Germinal center (tissue), 1 donor: ENCODE measurements at places on chromosomes 6 and 20.

- DNase-seq: no peak
Observed at GRCh38 chr6:130034378-130035146, 16.2 kb downstream of the L3MBTL3 start.

- no peak for DNase-seq
Observed at GRCh38 chr6:20797597-20797996, 263.3 kb downstream of the CDKAL1 start.

DNA sequence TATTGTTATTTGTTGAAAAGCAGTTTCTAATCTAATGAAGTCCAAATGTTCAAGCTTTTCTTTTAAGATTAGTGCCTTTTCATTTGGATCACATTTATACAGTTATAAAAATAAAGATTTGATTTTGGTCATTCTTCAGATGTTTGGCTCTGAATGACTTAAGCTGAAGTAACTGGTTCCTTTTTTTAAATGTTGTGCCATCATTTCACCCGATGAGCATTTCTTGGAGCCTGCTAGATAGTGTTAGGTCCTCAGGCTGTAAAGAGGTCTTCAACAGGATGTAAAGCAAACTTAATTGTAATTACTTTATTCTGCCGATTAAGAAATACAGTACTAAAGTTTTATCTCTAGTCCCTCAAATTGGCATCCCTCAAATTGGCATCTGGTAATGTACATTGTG, 41.2 kb upstream of the ASIP start:
- DNase-seq: no peak

DNA sequence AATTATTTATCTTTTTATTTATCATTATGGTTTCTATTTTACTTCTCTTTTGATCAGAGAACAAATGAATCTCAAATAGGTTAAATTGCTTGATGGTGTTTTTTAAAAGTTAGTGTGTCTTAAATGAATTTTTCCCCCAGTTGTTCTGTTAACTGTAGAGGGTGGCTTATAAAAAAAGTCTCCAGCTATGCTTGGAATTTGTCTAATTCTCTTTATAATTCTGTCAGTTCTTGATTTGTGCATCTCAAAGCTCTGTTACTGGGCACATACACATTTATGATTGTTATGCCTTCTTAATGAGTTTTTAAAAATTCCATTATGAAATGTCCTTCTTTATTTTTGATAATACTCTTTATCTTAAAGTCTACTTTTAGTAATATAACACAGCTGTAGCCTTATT, 58.0 kb downstream of the LIN28B start:
- DNase-seq: no peak

- no peak for DNase-seq
Observed at GRCh38 chr20:54083459-54083858, 13.1 kb upstream of the BCAS1 start.

- DNase-seq: no peak
Observed at GRCh38 chr6:106913111-106913510, 61.4 kb downstream of the CD24 start.

DNA sequence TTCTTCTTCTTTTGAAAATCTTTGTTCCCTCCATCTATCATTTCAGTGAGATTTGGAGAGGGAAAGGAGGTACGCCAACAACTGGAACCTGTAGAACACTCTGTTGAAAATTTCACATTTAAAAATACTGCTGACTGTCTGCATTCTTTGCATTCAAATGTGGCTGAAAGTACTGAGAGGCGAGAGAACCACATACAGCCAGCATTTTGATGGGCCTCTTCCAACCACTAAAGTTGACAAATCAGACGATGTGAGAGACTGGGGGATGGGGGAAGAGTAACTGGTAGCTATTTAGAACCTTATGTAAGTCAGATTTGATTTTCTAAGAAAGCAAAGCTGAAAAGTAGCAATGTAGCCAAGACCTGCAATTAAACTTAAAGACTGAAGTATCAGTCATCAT, 77.5 kb downstream of the FKBP5 start:
- DNase-seq: no peak

DNA sequence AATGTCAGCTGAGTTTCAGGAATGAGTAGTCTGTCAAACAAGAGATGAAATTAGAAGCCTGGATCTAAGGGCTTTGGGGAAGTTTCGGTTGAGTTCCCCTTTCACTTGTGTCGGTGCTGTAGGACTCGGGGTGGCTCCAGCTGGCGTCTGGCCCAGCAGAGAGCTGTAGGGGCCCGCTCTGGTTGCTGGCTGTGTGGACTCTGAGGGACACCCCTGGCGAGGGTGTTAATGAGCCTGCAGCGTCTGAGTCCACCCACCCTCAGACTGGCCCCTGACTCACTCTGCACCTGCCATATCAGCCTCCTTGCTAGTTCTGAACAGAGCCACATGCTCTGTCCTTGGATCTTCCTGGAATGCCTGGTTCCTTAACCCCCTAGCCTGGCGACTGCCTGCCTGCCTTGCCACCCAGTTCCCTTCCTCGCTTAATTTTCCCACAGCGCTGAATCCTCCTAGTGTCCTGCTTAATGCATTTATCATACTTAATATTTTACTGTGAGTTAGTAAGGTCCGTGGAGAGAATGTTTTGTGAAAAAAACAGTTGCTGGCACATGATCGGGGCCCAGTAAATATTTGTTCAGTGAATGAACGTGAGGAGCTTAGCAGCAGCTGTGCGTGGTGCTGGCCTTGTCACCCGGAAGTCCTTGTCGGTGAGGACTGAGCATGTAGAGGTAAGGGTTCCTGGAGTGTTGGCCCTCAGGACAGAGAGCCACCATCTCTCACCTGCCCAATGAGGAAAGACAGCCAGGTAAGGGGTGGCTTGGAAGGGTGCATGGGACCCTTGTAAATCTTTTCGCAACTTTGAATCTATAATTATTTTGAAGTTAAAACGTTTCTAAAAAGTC, 1.6 kb downstream of the DNAJC5 start:
- DNase-seq: peak; percentile 78

GRCh38 chr20:11847827-11848226, 69.9 kb upstream of the BTBD3 start:
- no peak for DNase-seq

- DNase-seq: no peak
Observed at GRCh38 chr20:50604451-50604850, 86.9 kb downstream of the RIPOR3 start.

DNA sequence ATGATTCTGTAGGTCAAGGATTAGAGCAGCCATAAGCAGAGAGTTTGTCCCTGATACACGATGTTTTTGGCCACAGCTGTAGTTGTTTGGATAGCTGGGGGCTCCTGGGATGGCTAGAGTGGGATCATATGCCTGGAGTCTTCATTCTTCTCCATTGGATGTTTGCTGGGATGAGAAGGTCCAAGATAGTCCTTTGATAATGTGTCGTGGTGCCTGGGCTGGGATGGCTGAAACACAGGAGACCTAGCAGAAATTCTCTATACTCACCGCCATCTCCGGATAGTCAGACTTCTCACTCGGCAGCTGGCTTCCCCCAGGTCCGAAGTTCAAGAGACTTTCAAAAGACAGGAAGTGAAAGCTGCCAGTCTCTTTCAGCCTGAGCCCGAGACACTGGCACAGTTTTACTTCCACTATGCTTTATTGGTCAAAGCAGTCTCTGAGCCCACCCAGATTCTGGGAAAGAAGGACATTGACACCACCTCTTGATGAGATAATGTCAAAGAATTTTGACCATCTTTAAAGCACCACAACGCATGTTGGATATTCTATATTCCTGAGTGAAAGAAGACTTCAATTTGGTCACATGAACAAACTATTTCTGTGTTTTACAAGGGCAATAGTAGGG, 16.0 kb downstream of the MARCKS start:
- peak; percentile 30 for DNase-seq
